ENCODE measurements at places on chromosomes 11 and 22.

DNA sequence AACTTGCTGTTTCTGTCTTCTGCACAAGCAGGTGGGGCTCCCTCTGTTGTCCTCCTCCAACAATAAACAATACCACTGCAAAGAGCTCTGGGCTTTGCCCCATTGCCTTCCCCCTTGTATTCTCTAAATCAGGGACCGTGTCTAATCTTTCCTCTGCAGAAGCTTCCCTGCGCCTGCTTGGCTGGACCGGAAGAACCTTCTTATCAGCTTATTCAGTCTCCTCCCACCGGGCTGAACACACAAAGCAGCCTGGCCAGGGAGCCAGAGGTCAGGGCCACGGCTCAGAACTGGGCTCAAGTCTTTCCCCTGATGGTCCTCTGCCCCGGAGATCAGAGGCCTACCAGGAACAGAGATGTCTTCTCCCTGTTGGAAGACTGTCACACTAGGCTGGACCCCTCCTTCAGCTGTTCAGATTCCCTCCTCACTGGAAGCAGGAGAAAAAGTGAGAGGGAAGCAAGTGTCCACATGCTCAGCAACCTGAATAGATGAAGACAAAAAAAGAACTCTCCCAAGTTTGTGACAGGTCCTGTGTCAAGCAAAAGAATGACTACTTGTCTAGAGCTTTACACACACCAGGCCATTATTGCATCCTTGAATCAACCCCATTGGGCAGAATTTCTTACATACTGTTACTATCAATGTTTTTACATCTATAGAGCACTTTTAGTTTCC lies 63.7 kb downstream of the RAB30 start:
- no peak for DNase-seq

- DNase-seq = no peak
These were observed 57.3 kb upstream of the SLN start for GRCh38 chr11:107769189-107769588.

DNA sequence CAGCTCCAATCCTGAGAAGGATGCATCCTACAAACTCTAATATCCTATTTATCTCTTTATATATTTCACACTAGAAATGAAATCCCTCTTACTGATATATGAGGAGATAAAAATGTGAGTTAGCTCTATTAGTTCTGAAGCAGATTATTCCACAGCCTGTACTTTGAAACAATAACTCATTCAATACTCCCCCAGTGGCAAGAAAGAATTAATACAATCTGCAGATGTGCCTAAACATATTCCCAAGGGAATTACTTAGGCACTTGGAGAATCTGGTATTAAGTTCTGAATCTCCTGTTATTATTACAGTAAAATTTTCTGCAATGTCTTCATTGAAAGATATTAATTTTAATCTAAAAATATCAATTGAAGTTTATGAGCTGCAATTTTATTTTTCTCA lies 59.4 kb downstream of the DDI1 start:
- no peak for DNase-seq

GRCh38 chr11:75275581-75275980 lies 35.0 kb downstream of the TPBGL start:
- peak; percentile 59 for DNase-seq

DNA sequence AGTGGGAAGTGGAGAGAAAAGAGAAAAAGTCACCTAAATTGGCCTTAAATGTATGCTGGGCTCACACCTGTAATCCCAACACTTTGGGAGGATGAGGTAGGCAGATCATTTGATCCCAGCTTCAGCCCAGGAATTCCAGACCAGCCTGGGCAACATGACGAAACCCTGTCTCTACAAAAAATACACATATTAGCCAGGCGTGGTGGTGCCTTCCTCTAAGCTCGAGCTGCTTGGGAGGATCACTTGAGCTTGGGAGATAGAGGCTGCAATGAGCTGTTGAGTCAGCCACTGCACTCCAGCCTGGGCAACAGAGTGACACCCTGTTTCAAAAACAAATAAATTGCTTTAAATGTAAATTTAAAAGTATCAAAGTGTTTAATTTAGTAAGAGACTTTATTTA lies 3.9 kb downstream of the CBL start:
- no peak for DNase-seq

DNA sequence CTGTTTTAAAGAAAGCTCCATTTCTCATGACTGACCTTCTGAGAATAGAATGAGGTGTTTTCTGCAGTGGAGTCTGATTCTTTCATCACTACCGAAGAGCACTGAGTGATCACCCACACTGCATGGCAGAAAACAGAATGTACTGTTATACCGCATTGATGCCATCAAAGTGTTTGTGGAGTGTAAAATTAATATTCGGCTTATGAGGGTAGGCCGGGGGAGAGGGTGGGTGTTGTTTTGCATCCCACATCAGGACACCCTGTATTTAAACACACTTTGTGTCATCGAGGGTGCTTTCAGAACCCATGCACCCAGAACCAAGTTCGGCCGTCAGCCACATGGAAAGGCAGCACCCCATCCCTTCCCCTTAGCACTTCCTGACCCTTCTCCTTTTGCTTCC lies 41.3 kb upstream of the ETS1 start:
- DNase-seq = no peak

DNA sequence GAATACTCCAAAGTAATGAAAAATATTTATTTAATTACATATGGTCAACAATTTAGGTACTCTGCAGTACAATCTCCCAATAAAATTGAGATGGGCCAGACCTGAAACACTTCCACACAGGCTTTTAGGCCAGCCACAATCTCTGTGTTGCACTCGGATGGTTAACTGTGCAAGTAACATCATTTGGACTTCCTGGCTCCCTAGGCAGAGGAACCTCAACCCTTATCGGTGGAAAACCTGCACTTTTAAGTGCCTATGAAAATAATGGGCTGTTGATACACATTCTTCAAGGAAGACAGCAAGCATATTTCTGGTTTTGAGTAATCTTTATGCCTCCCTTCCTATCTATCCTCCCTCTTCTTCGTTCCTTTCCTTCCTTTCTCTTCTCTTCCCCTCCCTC lies 343.1 kb downstream of the SOX6 start:
- no peak for DNase-seq

DNA sequence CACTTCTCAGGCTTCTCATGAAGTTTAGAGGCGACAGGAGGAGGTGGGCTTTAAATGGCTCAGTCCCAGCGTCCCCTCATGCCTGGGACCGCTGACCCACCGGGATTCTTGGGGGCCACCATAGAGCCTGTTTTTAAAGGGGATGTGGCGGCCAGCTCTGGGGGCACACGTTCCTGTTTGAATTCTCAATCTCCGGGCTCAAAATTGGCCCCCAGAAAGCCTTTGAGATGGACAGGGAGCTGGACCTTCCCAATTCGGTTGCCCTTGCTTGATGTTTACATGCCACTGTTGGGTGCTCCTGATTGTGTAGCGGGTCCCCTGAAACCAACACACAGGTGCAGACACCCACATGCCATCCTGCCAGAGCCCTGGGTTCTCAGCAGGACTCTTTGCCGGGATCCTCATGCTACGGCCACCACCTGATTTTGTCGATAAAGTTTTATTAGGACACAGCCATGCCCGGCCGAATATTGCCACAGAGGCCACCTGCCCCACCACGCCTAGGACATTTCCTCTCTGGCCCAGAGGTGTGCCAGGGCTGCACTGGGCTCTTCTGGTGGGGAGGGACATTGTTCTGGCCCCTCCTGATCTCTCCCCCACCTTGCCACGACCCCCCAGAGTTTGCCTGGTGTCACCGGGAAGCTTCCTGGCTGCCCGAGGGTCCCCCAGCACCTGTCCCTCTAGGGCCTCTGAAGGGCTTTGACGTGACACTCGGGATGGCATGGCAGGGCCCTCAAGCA lies 71.6 kb downstream of the KCNQ1 start:
- DNase-seq = no peak

DNA sequence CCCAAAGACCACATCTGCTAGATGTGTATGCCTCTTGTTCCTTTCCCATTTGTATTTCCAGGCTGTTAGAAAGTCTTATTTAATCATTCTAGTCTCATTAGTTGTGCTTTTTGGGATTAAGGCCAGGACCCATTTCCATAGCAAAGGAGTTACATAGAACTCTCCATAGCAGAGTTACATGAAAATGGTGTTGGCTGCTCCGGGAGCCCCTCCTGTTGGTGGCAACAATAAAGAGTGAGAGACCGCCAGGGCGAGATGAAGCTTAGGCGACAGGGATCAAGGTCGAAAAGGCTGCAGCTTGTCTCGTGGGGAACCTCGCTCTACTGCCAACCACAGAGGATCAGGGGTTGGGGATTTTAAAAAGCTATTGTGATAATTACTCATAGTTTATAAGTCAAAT lies 58.3 kb downstream of the GRIK4 start:
- no peak for DNase-seq

DNA sequence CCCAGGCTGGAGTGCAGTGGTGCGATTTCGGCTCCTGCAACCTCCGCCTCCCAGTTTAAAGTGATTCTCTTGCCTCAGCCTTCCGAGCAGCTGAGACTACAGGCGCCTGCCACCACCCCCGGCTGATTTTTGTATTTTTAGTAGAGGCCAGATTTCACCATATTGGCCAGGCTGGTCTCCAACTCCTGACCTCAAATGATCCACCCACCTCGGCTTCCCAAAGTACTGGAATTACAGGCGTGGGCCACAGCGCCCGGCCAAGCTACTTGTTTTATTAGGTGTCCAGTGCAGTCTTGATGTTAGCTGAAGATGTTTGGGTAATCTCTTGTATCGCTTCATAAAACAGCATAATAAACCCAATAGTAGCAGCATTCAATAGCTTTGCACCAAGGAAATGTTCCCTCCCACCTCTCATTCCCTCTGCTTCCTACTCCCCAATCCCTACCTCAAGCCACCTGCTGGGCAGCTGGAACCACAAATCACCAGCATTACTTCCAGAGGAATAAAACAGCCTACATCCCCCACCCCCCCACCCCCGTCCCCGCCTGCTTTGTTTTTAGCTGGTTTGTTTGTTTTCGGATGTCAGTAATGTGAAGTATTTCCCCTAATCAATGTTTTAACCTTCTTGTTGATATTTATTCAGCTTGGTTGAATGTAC lies 11.0 kb upstream of the GRIK4 start:
- DNase-seq = no peak

GRCh38 chr11:9826390-9826789 lies 162.5 kb downstream of the SWAP70 start:
- DNase-seq = no peak

DNA sequence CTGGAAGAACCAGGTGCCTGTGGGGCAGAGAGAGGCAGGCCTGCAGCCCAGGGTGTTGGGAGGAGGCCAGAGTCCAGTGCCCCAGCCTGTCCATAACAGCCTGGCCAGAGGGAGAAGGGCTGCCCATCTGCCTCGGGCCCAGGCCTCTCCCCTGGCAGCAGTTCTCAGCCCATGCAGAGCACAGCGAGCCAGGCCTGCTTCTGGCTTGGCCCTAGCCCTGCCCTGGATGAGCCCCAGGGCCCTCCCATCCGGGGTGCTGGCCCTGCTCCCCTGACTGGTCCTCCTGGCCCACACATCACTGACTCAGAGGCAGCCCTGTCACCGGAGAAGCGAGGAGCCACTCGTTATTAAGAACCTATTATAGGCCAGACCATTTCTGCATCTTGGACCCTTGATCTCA lies 19.7 kb upstream of the MYRF start:
- DNase-seq = no peak

GRCh38 chr22:25172153-25172552 lies 27.5 kb upstream of the CRYBB3 start:
- DNase-seq = peak; percentile 53

DNA sequence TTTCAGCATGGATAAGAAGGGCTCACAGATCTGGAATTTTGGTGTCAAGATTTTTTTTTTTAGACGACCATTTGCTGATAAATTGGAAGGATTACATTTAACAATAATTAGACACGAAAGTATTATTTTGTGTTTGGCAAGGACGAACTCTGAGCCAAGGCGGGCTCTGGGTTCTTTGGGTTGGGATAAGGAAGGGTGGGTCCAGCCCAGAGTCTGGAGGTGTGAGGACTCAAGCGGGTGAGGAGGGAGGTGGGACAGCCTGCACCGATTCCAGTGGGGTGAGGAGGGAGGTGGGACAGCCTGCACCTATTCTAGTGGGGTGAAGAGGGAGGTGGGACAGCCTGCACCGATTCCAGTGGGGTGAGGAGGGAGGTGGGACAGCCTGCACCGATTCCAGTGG lies 4.1 kb downstream of the B3GAT1 start:
- DNase-seq = no peak

- DNase-seq = no peak
These were observed 213.1 kb downstream of the LRRC4C start for GRCh38 chr11:41246399-41246745.

- no peak for DNase-seq
These were observed 34.0 kb upstream of the TRPC6 start for GRCh38 chr11:101617735-101618332.

DNA sequence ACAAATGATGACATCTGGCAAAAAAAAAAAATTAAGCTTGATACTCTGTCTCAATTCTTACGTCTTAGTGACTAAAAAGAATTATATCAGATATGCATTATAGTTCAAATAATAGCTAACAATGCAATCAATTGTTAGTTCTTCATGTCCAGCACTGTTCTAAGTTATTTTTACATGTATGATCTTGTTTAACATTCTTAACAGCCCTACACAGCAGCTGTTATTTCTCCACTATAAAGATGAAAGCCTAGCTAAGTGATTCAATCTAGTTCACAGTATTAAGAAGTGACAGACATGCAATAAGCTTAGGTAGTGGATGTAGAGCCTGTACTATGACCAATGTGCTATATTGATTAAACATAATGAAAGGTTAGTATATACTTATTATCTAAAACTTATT lies 4.1 kb downstream of the ZNF214 start:
- no peak for DNase-seq

DNA sequence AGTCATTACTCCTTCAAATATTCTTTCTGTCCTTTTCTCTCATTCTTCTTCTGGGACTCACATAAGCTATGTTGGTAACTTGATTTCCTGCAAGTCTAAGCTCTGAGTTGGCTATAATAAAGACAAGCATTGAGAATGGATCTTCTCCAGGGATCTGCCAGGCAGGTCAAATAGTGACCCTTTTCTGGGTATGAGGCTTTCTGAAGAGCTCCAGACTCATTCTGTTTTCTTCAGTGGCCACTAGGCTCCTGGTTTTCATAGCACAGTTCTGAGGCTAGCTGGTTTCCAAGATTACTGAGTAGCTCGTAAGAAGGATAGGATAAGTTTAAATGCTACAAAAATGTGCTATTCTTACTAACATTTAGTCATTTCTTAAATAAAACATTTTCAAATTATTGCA lies 38.3 kb downstream of the TMPRSS5 start:
- DNase-seq = no peak

DNA sequence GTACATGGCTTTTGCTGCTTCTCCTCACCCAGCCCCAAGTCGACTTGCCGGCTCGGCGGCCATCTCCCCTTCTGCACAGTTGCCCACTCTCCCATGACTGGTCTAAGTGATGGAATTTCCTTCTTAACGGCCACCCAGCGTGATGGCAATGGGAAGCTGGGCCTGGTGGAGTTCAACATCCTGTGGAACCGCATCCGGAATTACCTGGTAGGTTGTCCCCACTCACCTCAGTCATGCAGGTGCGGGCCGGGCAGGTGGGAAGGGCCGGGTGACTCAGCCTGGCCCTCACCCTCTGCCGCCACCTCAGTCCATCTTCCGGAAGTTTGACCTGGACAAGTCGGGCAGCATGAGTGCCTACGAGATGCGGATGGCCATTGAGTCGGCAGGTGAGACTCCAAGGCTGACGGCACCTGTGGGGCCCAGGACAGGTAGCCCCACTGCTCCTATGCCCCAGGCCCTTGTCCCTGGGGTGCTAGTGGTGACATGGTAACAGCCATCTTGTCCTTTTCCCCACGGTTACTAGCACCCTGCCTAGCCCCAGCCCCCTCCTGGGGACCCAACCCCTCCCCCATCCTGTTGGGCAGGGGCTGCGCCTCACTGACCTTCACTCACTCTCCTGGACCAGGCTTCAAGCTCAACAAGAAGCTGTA lies 28.1 kb downstream of the CAPN1 start:
- DNase-seq = no peak

GRCh38 chr11:13338019-13338426 lies 60.4 kb downstream of the BMAL1 start:
- no peak for DNase-seq

GRCh38 chr22:26565181-26565580 lies 24.8 kb downstream of the TPST2 start:
- no peak for DNase-seq

Data from activated CD4-positive, alpha-beta T cell treated with anti-CD3 and anti-CD28 coated beads for 48 hours (primary cell).